ENCODE measurements at places on chromosomes 2 and 18. TPM values are rescaled to one million over a fixed set of nuclear protein-coding genes. Genes with fewer than 3 reads are reported as not detected.
A peak's percentile ranks its signal among the peaks of the same experiment; 100 is the strongest.

The SULT1C4 gene
- not detected for total RNA-seq

The ZNF521 gene
- not detected for total RNA-seq

The CHPF gene
- total RNA-seq = 7.8 TPM

DNA sequence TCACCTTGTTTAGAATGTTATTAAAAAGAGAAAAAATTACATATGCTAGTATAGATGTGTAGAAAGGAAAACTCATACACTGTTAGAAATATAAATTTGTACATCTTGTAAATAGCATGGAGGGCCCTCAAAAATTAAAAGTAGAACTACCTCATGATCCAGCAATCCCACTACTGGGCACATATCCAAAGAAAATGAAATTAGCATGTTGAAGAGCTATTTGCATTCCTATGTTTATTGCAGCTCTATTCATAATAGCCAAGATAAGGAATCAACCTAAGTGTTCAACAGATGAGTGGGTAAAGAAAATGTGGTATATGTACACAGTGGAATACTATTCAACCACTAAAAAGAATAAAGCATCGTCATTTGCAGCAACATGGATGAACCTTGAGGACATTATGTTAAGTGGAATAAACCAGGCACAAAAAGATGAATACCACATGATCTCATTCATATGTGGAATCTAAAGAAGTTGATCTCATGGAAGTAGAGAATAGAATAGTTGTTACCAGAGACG is 251.5 kb upstream of the THUMPD2 start:
- H3K27ac ChIP-seq = no peak overlapping the region
- H3K27me3 ChIP-seq = peaks cover 2% of the 10 kb centered on the region
- H3K36me3 ChIP-seq = no peaks in the 10 kb centered on the region
- H3K4me1 ChIP-seq = peaks cover 10% of the 10 kb centered on the region
- no peak for DNase-seq
- H3K4me3 ChIP-seq = no peak overlapping the region

DNA sequence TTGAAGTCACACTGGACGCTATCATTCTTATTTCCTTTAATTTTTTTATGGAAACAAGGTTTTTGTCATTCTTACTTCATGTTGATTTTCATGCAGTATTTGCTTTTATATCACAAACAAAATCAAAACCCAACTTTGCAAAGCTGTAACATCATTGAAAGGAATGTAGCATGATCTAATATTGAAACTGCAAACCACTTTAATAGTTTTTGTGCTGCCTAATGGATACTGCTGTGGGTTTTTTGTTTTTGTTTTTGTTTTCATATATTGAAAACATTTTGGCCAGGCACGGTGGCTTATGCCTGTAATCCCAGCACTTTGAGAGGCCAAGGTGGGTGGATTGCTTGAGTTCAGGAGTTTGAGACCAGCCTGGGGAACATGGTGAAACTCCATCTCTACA is 81.6 kb downstream of the MAP2 start:
- no peak overlapping the region for H3K4me3 ChIP-seq
- peaks cover 3% of the 10 kb centered on the region for H3K27me3 ChIP-seq
- H3K27ac ChIP-seq = no peak overlapping the region
- DNase-seq = no peak
- H3K4me1 ChIP-seq = no peaks in the 10 kb centered on the region

DNA sequence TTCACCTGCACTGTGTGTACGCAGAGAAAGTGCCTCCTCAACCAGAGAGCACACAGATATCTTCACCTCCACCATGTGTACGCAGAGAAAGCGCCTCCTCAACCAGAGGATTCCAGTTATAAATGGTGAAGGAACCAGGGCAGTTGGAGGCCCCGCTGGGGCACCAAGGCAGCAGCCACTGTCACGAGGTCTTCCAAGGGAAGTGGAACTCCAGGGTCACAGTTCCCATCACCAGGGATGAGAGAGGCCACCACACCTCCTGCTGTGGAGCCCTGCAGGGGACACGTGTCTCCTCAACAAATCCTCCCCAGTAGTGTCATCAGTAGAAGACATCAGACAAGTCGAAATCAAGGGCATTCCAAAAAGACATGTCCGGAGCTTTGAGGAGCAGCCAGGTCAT is 28.2 kb upstream of the NFATC1 start:
- no peak for DNase-seq
- no peak overlapping the region for H3K4me3 ChIP-seq
- H3K4me1 ChIP-seq = peaks cover 27% of the 10 kb centered on the region
- peaks cover 17% of the 10 kb centered on the region for H3K36me3 ChIP-seq
- H3K27ac ChIP-seq = peak overlapping the region; percentile 3

- no peak for DNase-seq
- H3K4me1 ChIP-seq = peaks cover 2% of the 10 kb centered on the region
- H3K36me3 ChIP-seq = no peaks in the 10 kb centered on the region
- H3K27me3 ChIP-seq = peaks cover 51% of the 10 kb centered on the region
- H3K4me3 ChIP-seq = no peak overlapping the region
Observed at GRCh38 chr2:177727577-177728398, 335.2 kb downstream of the AGPS start.
